ENCODE measurements at places on chromosomes 3 and 15.

- no peak for DNase-seq
These were observed 147.7 kb downstream of the CD47 start for GRCh38 chr3:107942951-107943749.

GRCh38 chr3:197516517-197516889 is 39.3 kb downstream of the BDH1 start:
- DNase-seq, result peak; percentile 89

DNA sequence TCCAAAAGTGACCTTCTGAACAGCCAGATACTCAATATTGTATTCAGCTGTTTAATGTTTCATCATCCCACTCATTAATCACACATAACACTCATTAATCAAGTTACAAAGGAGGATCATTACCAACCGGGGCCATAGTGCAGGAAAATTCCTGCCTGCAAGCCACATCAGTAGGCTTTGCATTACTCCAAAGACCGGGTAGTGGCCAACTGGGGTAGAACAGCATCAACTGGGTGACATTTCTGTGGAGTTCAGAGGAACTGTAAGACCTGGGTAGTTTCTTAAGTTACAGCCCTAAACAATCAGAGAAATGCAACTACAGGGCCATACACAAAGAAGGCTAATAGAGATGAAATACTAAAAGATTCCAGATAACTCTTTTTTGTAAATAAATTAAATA is 253.1 kb downstream of the WDR72 start:
- DNase-seq, result no peak

- DNase-seq, result no peak
These were observed 79.2 kb downstream of the SRGAP3 start for GRCh38 chr3:9169956-9170850.
